PC-9 (cell line): ENCODE measurements at places on chromosomes 3 and 15. TPM values are rescaled to one million over a fixed set of nuclear protein-coding genes. Genes with fewer than 3 reads are reported as not detected.

ZBED2 gene
- total RNA-seq: 45.1 and 54.7 TPM in 2 replicates

GRCh38 chr3:101351829-101352228 lies 31.5 kb upstream of the IMPG2 start:
- DNase-seq: no peak
- no peak overlapping the region for H3K27ac ChIP-seq
- no peaks in the 10 kb centered on the region for H3K27me3 ChIP-seq
- H3K36me3 ChIP-seq: no peaks in the 10 kb centered on the region

DNA sequence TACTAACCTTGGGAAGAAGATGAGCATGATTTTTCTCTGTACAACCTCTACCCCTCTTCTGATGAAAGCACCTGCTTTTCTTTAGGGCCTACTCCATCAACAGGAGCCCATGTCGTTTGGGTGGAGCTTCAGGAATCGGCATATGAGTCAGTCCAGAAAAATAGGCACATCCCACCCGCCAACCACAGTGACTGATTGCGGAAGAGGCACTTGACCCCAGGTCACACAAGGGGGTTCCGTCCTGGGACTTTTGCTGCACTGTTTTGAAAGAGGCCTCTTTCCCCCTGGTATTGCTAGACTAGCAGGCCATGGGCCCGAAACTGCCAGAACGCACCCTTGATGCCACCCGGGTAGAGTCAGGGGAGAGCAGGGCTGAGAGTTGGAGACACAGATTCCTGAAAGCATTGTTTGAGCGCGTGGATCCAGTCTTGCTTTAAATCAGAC lies 19.3 kb upstream of the NRROS start:
- H3K27ac ChIP-seq: no peak overlapping the region
- no peak for DNase-seq
- H3K4me3 ChIP-seq: no peak overlapping the region
- H3K36me3 ChIP-seq: no peaks in the 10 kb centered on the region

GRCh38 chr3:183252973-183253527 lies at the start of gene B3GNT5:
Gene B3GNT5, plus strand, starts transcription at chr3:183253253. Its CDS starts 16,546 bp downstream, at chr3:183269799.
- H3K36me3 ChIP-seq: peaks cover 15% of the 10 kb centered on the region; the same call in 1 of the 2 replicates
- peak within 1 kb of the TSS; percentile 96 for H3K4me3 ChIP-seq
- peak within 1 kb of the TSS; percentile 93 for H3K27ac ChIP-seq

DNA sequence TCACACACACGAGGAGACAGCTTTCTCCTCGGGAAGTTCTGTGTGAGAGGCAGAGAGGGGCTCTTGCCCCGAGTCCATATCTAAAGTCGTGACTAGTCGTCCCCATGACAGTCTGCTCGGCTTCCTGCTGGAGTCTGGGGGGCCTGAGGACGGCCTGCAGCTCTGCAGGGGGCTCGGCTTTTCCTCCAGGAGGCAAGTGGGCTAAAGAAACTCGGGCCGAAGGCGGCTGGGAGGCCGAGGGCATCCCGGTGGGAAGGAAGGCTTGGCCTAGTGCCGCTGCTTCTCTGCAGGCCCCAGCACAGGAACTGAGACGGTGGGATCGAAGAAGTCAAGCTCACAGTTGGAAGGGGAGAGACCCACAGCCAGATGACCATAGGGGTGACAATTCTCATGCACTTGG lies 25.4 kb upstream of the PIGZ start:
- no peak overlapping the region for H3K4me3 ChIP-seq
- H3K27ac ChIP-seq: no peak overlapping the region
- no peaks in the 10 kb centered on the region for H3K36me3 ChIP-seq
- no peaks in the 10 kb centered on the region for H3K4me1 ChIP-seq
- no peaks in the 10 kb centered on the region for H3K27me3 ChIP-seq

- no peaks in the 10 kb centered on the region for H3K4me1 ChIP-seq
- no peak overlapping the region for H3K4me3 ChIP-seq
- H3K27me3 ChIP-seq: no peaks in the 10 kb centered on the region
- H3K36me3 ChIP-seq: no peaks in the 10 kb centered on the region
- DNase-seq: no peak
These were observed 852 bp downstream of the STAB1 start for GRCh38 chr3:52495777-52496602.

DNA sequence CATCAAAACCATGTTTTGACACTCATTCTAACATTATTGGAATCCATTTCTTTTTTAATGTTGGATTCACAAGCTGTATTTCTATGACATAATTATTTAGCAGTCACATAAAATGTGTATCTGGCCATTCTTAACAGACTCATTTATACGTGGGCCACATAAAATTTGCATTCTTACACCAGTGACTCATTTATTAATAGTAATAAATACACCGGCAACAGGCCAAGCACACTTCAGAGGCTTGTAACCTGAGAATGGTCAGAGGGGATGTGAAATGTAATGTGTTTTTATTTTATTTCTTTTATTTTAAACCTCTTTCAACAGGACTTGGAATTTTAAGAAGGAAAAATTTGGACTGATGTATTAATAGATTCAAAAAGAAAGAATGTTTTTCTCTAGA lies 384.9 kb upstream of the RARB start:
- H3K27me3 ChIP-seq: no peaks in the 10 kb centered on the region
- DNase-seq: no peak
- no peaks in the 10 kb centered on the region for H3K4me1 ChIP-seq
- no peak overlapping the region for H3K27ac ChIP-seq
- H3K4me3 ChIP-seq: no peak overlapping the region
